ENCODE measurements at places on chromosomes 3 and 15.

DNA sequence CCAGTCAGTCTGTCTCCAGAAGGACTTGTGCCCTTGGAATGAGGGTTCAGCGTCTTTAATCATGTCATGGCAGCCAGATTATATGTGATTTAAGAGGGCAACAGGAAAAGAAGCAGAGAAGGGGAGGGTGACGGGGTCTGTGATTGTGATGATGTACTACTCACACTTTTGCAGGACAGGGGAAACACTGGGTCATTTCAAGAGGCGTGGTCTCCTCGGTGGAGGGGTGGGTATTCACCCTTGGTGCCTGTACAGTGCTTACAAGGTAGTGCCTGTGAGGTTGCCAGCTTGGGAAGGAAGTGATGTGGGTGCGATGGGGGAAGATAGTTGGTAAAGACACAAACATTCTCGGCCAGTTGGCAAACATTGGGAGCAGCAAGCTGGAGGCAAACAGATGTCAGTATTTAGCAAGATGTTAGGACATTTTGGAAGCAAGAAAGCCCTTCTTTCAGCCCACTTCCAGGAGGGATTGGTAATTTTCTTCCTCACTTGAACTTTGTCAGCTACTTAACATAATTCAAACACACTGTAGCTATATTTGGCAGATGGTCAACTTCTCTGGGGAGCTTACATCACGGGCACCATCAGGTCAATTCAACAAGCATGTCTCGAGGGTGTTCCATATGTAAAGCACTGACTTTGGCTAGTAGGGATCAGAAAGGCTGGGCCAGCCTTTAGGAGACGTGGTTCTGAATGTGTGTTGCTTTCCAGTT, 71.4 kb upstream of the ROPN1 start:
- DNase-seq: no peak

DNA sequence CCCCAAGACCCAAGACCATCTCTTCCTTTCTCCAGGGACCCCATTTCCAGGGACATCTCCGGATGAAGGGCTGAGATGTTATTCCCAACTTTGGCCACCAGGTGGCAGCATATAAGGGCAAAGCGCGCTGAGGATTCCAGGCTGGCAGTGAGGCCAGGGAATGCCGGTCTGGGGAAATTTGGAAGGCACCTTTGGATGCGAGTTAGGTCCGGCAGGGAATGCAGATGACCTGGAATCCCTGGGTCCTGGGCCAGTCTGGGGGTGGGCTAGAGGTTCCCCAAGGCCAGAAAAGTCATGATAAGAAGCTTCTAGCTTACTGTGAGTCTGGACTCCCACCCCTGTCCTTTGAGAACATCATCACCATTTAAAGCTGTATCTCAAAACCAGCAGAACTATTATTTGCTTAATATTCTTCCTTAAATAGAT, 1.6 kb upstream of the CHST13 start:
- DNase-seq: peak; percentile 10

DNA sequence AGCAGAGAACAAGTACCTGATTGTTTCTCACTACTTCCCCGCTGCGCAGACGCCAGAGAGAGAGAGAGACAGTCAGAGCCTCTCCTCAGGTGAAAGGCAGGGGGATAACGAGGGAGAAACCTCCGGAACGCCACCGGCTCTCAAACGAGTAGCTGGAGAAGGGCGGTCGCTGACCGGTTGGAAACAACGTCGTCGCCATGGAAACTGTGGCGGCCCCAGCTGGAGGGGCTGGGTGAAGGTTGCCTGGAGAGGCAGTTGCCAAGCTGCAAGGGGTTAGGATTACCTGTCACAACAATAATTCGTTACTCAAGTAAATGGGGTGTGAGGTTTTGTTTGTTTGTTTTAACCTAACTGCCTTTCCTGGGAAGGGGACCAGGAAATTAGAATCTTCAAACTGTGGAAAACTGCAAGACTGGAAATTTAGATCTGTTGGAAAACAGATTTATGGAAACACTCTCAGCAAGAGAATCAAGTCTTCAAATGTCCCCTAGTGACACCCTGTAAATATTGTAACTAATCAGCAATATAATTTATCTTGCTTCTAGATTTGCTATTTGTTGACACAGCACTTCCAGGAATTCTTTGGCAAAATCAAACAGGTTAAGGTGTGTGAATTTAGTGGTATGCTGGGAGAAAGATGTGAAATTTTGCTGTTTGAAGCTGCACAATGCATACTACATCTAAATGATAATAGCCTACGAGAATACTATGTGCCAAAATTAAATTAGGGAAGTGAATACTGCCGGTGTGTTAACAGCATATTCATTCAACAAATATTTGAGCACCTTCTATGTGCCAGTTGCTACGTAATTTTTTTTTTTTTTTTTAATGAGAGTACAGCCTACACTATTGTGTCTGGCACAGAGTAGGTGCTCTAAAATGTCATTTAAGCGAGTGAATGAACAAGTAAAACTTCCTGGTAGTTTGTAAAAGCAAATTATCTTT, at the start of gene DNAH12:
DNAH12 (minus strand) TSS at position 164 of the 945 bp plus-strand sequence. CDS start 1,474 bp downstream, outside the sequence.
- no peak for DNase-seq

GRCh38 chr3:12405432-12406272, 78.6 kb upstream of the TSEN2 start:
- no peak for DNase-seq

- DNase-seq: no peak
Measured at GRCh38 chr3:39892068-39892467, 82.7 kb downstream of the MYRIP start.

GRCh38 chr3:171251835-171252234, 208.4 kb downstream of the TNIK start:
- DNase-seq: peak; percentile 26

- no peak for DNase-seq
Measured at GRCh38 chr3:41178576-41178975, 20.7 kb upstream of the CTNNB1 start.

DNA sequence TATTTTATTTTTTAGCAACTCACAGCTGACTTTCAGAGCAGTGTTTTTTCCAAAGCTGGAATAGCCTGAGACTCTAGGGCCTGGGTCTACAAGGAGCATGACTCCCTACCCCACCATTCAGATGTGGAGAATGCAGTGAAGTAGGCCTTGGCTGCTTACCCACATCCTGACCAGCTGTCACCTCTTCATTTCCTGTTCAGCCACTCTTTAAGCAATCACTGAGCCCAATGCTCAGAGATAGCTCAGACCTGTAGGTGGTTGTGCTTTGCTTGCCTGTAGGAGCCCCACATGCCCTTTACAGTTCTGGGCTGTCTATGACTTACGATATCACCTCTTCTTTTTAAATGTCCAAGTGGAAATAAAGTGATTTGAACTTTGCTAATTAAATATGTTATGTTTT, 148.1 kb downstream of the NEK11 start:
- DNase-seq: no peak

- DNase-seq: no peak
Measured at GRCh38 chr3:186901135-186901734, 29.1 kb upstream of the ST6GAL1 start.

- DNase-seq: no peak
Measured at GRCh38 chr3:28286595-28286994, 45.2 kb downstream of the CMC1 start.

DNA sequence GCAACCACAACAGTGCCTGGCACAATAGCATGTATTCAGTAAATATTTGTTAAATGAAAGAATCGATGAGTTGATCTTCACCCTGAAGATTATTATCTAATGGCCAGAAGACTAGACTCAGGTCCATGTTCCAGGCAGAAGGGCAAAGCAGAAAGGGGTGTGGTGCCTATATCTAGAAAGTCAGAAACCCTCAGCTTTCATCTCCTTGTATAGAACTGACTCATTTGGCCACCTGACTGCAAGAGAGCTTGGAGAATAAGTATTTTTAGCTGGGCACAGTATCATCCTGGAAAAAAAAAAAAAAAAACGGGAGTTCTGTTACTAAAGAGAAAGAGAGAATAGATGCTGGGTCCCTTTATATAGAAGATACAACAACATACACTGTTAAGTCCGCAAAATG, 69.7 kb upstream of the SPRED1 start:
- DNase-seq: no peak

DNA sequence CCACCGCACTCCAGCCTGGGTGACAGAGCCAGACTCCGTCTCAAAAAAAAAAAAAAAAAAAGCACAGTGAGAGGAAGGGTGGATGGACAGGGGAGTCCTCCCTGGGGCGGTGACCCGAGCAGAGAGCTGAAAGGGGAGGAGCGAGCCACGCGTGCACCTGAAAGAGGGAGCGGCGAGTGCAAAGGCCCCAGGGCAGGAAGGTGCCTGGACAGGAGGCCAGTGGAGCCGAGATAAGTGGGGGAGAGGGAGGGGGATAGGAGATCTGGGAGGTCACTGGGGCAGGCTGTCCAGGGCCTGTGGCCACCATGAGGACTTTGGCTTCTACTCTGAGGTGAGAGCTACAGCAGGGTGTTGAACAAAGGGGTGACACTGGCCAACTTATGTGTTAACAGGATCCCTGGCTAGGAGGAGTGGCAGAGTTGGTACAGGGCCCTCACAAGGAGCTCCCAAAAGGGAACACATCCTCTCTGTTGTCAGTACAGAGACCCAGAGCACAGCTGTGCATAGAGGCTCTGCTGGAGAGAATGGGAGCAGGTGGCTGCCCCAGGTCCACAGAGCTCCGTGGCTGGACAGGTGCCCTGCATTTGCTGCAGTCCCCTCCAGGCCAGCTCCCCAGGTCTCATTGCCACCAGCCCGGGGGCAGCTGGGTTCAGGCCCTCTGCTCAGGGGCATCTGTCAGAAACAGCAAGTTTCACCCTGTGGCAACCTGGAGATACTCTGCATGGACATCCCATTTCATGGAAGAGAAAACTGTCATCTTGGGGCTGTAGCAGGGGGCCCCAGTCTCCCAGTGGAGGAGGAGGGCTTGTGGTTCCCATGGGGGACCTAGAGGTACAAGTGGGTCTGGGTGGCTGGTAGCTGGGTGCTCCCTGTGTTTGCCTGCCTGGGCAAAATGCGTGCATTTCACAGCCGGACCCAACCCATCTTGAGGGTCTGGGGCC, 28.5 kb downstream of the FBLN2 start:
- DNase-seq: no peak

DNA sequence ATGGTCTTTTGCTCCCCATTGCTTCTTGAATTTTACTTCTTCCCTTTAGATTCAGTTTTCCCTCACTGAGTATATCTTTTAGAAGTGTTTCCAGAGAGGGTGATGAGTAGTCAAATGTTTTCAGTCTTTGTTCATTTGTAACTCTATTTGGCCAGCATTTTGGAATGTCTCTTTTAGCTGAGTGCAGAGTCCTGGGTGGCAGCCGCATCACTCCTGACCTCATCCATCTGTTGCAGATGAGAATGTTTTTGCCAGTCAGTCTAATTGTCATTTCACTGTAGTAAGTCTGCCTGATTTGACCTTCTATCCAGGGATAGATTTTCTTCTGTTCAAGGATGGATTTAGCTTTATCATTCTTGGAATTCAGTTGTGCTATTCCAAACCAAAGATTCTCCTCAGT, 7.3 kb downstream of the SRPRB start:
- no peak for DNase-seq

- DNase-seq: no peak
Measured at GRCh38 chr15:70342554-70343548, 245.1 kb upstream of the TLE3 start.

DNA sequence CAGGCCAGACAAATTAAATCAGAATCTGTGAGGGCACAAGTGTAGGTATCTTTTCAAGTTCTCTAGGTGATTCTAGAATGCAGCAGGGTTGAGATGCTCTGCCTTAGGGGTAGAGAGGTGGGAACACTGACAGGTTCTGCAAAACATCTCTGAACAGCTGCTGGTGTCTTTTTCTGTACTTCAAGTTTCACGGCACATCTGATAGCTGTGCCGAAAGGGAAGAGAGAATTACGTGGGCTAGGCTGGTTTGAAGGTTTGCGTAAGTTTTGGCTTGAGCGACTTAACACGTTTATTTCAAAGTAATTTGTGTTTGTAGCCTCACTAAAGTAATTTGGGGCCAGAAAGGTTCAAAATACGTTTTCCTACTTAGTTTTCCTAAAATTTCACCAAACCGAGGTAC, 22.5 kb downstream of the PXK start:
- DNase-seq: no peak

DNA sequence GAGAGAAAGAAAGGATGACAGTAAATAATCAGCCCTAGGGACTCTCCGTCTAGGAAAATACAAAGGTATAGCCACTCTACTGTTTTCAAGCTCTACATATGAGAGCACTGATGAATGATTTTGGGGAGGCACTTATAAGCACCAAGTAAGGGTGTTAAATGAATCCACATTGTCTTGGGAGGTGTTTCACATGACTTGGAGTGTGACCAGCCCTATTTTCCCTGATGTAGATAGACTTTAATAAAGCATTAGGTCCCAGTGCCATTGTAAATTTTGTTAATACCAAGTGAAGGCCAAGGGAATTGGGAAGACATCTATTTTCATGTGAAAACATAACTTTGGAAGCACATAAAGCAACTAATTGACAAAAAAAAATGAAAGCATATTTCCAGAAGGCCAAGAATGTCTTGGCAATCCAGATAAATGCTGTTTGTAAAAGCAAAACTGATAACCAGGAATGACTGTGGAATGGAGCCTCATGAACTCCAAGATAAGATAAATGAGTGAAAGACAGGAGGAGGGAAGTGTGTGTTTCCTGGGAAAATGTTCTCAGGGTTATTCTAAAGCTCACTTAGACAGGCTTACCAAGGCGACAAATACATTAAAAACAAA, 96.0 kb upstream of the MYZAP start:
- DNase-seq: no peak

GRCh38 chr3:10359761-10360161, 38.8 kb upstream of the SEC13 start:
- DNase-seq: no peak

- DNase-seq: no peak
Measured at GRCh38 chr15:65829130-65829764, 37.2 kb upstream of the DENND4A start.

DNA sequence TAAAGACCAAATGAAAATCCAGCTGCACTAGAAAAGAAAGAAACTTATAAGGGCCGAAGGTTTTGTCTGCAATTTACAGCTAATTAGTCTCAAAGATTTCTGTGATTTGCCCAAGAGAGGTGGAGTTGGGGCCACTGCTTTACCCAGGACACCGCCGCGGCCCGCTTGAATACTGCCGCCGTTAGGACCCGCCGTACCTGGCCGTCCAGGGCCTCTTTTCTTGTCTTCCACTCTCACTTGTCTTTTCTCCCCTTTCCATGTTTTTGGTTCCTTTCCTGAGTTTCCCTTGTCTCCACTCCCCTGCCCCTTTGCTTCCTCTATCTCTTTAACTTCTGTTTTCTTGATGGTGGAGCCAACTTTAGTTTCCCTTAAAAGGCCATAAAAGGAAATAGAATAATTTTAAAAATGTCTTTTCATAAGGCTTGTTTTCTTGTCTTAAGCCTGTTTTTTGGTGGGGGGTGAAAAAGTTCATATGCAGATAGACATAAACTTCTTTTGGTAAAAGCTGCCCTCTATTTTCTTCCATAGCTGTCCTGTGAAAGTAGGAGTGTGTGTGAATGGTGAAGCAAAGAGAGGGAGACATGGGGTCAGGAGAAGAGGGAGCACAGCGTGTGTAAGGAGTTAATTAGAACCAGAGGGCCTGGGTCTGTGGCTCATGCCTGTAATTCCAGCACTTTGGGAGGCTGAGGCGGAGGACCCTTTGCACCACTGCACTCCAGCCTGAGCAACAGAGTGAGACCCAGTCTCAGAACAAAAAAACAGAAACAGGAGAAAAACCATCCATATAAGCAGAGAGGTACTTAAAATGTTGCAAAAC, 16.0 kb upstream of the CCNL1 start:
- DNase-seq: no peak

Data from T follicular helper cell (primary cell).